ENCODE measurements at places on chromosomes 3 and 15.

DNA sequence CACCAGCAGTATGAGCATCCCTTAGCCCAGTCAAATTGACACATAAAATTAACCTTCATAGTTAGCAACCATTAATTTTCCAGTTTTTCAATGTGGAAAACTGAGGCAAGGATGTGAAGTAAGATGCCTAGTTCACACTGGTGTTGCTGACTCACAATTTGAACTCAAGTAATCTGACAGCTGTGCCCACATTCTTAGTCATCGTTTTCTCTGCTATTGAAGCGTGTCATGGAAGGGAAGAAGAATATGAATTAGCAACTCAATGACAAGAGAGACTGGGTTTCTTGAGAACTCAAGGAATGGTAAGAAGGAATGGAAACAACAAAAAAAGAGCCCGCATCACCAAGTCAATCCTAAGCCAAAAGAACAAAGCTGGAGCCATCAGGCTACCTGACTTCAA, 261.4 kb downstream of the EPHA3 start:
- DNase-seq: no peak

GRCh38 chr3:66520724-66521123, 19.9 kb upstream of the LRIG1 start:
- no peak for DNase-seq

DNA sequence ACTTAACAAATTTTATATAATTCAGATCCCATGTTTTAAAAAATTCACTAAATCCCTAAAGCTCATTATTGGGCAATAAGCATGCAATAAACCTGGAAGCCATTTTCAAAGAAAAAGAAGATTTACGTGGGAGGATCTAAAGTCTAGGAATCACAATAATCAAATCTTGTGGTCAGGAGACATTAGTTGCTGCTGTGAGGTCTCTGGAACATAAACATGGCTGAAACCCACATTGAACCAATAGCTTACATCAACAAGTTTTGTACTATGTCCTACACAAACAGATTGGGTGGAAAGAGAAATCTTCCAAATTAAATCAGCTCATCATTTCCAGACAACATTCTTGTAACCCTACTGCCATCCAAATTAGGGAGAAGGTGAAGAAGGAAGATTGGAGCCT, 121.9 kb upstream of the EPHA3 start:
- no peak for DNase-seq

DNA sequence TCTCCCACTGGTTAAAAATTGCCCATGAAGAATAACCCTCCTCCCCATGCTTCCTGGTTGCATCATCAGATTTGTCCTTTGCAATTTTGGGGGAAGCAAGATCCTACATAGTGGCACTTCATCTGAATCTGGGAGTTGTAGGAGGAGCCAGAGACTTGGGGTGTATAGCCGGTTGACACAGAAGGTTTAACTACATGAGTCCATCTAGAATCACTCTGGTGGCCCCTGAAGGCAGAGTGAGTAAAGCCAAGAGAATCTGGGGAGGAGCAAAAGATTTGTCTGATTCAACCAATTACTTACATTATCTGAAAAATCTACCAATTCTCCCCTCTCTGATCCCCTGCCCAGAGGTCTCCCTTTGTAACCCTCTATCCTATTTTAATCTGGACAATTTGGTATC, 50.1 kb downstream of the SYN2 start:
- no peak for DNase-seq

DNA sequence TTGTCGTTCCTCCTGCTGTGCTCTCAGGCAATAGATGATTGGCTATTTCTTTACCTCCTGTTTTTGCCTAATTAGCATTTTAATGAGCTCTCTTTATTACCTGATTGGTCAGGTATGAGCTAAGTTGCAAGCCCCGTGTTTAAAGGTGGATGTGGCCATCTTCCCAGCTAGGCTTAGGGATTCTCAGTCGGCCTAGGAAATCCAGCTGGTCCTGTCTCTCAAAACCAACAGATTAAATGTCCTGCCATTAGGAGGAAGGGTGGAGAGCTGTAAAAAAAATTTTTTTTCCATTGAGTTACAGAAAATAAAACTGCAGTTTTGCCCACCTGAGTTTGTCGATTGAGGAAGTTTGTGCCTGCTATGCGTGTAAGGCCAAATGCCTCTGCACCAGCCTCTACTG, 5.4 kb upstream of the ACSBG1 start:
- no peak for DNase-seq

DNA sequence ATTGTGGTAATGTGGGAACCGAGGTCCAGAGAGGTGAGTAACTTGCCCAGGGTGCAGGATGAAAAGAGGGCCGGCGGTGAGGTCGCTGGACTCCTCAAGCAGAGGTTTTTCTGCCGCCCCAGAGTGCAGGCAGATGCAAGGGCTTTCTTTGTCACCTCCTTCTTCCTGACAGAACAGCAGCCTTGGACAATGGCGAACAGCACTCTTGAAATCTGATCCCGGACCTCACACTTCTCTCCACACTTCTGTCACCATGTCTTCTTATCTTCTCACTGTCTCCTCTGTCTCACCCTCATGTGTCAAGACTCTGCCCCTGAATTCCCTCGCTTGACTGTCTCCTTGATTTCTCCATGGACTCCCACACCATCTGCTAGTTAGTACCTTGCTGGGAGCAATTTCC, 15.4 kb upstream of the VPS8 start:
- no peak for DNase-seq

GRCh38 chr15:60057554-60057953, 53.4 kb downstream of the FOXB1 start:
- DNase-seq: no peak

DNA sequence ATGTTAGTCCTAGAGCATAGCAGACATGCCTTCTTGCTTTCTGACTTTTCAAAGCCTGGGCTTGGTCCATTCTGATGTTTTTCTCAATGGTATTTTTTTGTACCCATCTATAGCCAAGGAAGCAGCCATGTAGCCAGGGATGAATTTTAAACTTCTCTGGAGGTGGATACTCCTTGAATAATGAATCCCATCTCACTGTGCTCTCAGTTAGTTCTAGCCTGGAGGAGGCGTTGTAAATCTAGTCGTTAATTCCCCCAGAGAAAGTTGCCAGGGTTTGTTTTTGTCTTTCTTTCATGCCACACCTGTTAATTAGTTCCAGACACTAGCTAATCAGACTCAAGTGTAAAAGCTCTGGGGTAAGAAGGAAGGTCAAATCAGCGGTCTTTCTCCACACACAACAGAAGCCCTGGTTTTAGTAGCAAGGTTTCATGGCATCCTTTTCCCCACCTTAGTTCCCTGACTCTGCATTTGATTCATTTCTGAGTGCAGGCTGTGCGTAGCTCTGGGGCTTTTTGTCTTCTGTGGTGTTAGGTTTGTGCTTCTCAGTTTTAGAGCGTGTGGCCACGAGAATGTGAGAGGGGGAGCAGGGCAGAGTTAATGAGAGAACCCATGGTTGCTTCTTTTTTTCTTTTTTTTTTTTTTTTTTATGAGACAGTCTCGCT, 19.7 kb downstream of the PTPRG start:
- DNase-seq: no peak

DNA sequence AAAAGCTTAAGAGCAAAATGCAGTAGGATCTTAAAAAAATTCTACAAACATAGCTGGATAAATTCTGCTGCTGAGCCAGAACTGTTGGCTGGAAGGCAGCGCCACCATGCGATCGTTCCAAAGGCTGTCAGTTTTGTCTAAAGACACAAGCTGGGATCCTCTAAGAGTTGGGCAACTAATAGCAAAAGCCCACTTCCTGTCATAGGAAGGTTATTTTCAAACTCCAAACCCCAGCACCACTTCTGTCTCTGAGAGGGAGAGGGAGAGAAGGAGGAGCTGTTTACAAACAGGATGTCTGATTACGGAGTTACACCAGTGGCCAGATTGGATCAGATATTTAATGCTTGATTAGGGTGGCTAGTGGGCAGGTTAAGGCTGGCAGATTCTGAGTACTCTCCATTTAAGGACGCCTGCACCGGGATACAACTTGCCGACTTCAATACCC, 44.0 kb downstream of the EIF4E3 start:
- DNase-seq: peak; percentile 59

GRCh38 chr15:64535460-64536243, 75.3 kb downstream of the ZNF609 start:
- no peak for DNase-seq

DNA sequence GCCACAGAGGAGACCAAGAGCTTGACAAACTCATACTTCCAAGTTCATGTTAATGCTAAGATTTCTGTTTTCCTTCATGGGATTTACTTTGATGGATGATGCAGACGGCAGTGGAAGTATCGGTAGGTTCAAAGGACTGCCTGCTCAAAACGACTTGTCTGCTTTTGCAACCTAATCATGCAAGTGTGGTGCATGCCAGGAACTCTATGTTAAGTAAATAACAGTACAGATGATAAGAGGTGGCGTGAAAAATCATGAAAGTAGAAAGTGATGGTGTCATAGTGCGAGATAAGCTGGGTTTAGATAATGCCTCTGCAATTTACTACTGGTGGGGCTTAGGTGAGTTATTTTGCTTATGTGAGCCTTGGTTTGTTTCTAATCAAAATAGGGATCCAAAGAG, 14.7 kb upstream of the LMCD1 start:
- DNase-seq: no peak

GRCh38 chr15:91529534-91529933, 324.0 kb upstream of the SLCO3A1 start:
- DNase-seq: no peak

All from activated CD4-positive, alpha-beta memory T cell treated with anti-CD3 and anti-CD28 coated beads for 36 hours (primary cell).